Karpas-422 (cell line): ENCODE measurements at places on chromosomes 11 and 22. TPM values are rescaled to one million over a fixed set of nuclear protein-coding genes. Genes with fewer than 3 reads are reported as not detected.

- peak; percentile 14 for DNase-seq
Measured at GRCh38 chr22:38417252-38418060, 37.5 kb downstream of the KCNJ4 start.

DNA sequence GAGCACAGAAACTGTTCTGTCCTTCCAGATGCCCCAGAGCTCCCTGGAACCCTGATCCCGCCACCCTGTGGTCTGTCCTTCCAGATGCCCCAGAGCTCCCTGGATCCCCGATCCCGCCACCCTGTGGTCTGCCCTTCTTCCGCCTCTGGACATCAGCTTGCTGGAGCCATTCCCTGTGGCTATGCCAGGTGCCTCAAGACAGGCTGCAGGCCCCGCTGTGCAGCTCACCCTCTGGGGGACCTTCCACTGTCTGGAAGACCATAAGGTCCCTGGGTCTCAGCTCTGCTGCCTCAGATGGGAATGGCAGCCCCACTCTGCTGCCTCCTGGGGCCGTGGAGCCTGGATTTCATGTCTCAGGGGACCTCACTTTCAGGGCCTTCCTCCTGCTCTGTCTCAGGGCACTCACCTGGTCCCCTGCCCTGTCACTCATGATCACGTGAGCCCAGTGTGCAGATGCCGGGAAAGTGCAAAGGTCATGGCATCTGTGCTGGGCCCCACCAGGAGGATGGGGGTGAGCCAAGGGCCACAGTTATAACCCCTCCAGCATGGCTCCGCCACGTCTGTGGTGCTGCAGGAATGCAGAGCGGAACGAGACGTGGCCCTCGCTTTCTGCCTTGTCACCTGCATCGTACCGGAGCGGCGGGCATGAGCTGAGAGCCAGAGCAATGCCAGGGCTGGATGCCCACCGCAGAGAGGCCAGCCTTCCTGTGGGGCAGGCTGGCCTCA is 1520.7 kb downstream of the BRD1 start:
- DNase-seq, result no peak

ZC3H7B gene
- 18.1 and 34.2 TPM in 2 replicates for total RNA-seq

ANKK1 gene
- 0.32 and 0.67 TPM in 2 replicates for total RNA-seq

CABP7 gene
- total RNA-seq, result not detected in 2 replicates

GRCh38 chr11:110075105-110075846 is 17.9 kb upstream of the ZC3H12C start:
- no peak for DNase-seq

DNA sequence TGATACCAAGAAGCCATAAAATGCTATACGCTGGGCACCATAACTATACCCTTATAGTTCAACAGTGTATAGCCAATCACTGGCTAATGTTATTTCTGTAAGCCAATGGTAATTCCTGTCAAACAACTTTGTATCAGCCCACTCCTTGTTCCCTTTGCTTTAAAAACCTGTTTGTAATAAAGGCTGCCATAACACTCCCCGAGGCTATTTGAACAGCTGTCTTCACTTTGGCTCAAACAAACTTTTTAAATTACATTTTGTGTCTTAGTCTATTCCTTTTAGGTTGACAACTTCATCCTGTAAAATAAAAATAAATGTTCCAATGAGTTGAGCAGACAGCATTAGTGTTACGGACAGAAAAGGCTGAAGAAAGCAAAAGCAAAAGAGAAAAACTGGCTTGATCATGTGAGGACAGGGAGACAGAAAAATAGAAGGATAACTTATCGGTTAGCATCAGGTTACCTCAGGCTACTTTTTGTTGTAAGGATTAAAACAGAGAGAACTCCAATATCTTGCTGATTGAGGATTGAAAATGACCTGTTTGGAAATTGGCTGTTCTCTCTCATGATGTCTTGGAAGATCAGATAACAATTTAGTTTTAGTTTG is 95.0 kb downstream of the AASDHPPT start:
- DNase-seq, result no peak

- no peak for DNase-seq
Measured at GRCh38 chr11:43685440-43685839, 4.9 kb downstream of the HSD17B12 start.

KCNJ5 gene
- total RNA-seq, result not detected in 2 replicates

EXPH5 gene
- total RNA-seq, result 0.07 TPM in 1 of 2 replicates, not detected in the other

GRCh38 chr11:10743354-10744000 is 7.6 kb upstream of the CTR9 start:
- DNase-seq, result no peak

LGALS12 gene
- not detected in 2 replicates for total RNA-seq
